HEK293T (cell line): ENCODE measurements at places on chromosomes 1 and 21.

DNA sequence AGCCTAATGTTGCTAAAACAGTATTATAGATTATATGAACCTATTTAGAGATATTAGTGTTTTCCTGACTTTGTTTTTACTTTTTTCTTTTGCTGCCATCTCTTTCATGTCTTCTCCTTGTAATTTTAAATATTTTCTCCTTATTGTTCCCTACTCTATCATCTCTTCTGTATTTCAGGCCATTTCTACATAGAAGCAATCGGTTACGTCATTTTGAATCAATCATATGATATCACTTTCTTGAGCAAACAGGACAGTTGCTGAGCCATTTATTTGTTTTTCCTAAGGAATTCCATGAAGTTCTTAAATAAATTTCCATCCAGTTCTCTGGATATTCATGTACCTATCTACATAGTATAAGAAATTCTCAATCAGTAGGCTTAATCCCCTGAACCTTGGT, 287.2 kb downstream of the NUF2 start:
- DNase-seq, result no peak

DNA sequence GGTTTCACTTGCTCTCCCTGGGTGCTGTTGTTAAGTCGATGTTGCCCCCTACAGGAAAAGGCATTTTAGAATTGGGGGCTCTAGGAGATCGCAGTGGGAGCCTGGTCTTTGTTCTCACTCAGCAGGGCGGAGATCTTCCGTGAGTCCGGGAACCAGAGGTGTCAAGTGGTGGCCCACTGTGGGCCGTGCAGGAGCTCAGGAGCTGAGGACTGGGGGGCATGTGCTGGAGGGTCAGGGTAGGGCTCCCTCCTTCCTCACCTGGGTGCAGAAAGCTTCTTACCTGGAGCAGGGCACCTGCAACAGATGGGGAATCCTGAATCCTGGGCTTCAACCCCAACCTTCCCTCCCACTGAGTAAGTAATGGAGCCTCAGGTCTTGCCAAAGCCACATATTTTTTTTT, 392.7 kb downstream of the NPHP4 start:
- no peak for DNase-seq

- DNase-seq, result no peak
Observed at GRCh38 chr1:219808790-219809189, 119.6 kb downstream of the SLC30A10 start.

GRCh38 chr1:24022581-24023361, 42.6 kb upstream of the SRSF10 start:
- DNase-seq, result no peak

DNA sequence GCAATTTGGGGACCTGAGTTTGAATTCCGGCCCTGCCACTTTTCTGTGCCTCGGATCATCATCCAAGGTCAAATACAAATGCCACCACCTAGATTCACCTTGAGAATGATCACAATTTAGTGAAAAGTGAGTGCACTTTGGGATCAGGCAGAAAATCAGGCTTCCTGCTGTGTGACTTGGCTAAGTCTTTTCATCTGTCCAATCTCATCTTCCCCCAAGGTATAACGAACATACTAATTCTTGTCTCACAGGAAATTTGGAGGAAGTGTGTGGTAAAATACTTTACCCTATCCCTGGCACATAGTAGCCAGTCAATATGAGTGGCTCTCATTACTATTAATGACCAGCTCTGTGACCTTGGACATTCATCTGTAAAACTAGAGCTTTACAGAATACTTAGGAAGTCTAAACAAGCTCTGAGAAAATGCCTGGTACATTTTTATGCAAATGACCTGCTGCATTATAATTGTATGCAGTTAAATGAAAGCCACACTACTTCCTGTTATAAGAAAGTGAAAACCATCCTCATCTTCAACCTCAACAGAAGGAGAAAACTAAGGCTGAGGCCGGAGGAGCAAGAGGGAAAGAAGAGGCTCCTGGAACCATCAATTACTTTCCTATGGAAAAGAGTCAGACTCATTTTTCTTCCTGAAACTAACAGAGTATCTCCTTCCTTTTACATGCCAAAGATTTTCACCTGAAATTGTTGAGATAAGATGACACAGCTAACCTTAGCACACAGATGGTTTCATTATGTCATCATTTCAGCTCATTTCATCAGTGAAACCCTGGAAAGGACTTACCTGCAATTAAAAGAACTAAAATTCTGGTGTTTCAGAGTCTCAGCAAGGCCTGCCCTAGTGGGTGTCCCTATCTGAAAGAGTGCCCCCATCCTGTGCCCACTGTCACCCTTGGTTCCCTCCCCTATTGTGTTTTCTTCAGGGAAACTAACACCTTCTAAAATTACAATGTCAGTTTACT, 32.6 kb upstream of the RGS8 start:
- DNase-seq, result no peak

- DNase-seq, result no peak
Observed at GRCh38 chr1:159943908-159944622, 1.3 kb downstream of the IGSF9 start.

DNA sequence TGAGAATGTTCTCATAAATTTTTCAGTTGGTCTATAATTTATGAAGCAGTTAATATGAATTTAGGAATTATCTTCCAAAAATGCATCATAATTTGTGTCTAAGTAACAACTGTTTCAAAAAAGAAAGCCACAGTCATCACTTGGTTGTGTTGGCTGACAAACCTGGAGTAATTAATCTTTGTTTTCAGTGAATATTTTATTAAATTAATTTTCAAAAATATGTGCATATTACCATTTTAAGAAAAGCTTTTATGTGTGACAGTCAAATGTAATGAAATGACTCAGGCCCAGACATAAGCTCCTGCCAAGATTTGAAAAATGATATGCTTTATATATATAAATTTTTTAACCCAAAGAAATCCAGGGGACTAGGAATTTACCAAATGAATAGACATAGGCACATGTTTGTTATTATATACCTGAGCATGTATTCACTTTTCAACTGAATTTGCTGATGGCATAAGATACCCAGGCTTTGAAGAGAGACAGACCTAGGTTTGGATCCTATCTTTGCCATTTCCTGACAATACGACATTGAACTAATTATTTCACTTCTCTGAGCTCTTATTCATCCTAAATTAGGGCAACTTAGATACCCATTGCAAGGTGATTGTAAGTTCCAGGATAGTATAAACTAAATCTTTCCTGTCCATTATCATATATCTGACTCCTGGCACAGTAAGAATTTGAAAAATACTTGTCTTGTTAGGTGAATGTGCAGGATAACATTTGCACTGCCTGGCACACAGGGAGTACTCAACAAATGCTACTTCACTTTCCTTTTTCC, 729.5 kb upstream of the ADGRL2 start:
- no peak for DNase-seq

- no peak for DNase-seq
Observed at GRCh38 chr1:164638492-164639202, 79.7 kb downstream of the PBX1 start.
